ENCODE measurements at places on chromosomes 13 and 19.
A peak's percentile ranks its signal among the peaks of the same experiment; 100 is the strongest.

- DNase-seq = no peak
Observed at GRCh38 chr13:103356226-103356864, 290.1 kb upstream of the SLC10A2 start.

GRCh38 chr13:97245011-97245410 lies 22.9 kb downstream of the MBNL2 start:
- DNase-seq = no peak

- DNase-seq = no peak
Observed at GRCh38 chr13:106296723-106297122, 238.7 kb downstream of the EFNB2 start.

DNA sequence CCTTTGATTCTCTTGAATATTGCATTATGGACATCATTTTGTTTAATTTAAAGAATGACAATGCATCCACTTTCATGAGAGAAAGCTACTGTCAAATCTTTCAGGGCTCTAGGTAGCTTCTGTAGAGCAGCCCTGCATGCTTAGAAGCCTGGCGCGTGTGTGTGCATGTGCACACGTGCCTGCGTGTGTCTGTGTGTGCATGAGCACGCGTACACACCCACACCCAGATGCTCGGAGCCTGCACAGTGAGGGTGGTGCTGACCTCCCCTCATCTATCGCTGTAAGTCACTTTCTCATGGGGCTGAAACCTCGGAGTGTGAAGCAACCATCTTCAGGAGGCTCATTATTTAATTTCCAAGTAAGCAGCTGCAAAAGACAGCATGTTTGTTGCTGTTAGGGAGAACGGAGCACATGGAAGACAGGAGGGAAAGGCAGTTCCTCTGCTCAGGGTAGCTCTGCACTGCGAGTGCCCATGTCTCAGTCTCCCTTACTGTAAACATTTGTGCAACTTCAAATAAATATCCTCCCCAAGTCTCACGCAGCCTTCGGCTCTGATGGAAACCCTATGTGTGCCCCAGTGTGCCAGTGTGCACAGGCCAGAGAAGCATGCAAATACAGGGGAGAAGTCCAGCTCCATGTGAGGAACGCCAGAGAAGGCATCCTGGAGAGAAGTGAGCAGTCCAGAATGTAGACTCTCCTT lies 22.8 kb downstream of the TSHZ3 start:
- DNase-seq = no peak

DNA sequence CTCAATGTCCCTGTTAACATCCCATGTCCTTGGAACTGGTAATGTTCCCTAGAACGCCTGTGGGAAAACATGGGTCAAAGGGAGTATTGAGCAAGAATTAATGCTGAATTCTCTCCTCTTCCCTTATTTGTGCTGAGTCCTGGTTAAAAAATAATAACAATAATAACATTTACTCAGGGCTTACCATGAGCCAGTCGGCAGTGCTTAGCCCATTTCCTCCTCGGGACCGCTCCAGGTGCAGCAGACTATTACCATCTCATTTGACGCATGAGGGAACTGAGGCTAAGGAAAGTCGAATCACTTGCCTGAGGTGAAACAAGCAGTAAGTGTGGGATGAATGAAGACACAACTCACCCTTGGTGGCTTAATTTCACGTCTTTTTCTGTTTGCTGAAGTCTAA lies 33.6 kb upstream of the SLC15A1 start:
- DNase-seq = no peak

DNA sequence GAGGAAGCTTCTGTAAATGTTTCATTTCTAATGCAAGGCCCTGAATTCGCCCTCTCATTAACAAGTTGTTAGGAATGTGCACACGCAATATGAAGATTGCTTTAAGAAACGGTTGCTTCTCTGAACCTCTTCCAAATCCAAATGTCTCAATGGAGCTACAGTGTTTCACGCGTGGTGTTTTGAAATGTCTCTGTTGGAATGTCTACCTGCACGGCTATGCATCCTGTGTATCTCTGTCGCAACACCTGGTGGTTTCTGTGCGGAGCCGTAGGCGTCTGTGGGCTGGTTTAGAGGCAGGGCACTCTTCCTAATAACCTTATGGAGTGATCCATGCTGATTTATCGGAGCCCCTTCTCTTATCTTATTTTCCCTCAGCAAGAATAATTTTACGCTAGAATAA lies 1584.2 kb upstream of the SLC10A2 start:
- no peak for DNase-seq

DNA sequence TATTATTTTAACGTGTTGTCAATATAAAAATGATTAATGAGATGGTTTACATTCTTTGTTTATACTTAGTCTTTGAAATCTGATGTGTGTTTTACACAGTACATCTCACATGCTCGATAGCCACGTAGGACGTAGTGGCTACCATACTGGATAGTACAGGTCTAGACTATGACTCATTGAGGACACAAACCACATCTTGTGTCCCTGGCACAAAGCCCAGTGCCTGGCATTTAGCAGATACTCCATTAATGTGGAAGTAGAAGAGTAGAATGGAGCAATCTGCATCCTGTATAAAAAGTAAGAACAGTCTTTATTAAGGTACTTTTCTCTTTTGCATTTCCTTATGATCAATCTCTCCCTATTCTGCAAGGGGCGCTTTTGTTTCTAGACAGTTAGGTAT lies 49.0 kb upstream of the FRY start:
- DNase-seq = no peak

GRCh38 chr13:71237332-71237731 lies 629.7 kb downstream of the DACH1 start:
- DNase-seq = no peak

DNA sequence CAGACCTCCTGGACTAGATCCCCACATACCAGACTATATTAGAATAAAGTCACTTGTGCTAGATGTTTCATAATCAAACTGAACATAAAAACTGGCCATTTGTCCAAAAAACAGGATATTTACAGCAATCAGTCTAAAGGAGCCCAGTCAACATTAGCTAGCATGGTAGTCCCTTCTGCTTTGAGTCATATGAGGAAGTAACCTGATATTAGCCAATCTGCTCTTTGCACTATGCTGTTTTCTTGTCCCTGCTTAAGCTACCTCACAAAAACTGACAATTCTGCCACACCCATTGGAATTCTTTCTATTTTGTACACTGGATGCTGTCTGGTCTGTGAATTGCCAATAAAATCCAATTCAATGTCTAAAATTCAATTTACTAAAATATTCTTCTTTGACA lies 1824.2 kb downstream of the OLFM4 start:
- no peak for DNase-seq

DNA sequence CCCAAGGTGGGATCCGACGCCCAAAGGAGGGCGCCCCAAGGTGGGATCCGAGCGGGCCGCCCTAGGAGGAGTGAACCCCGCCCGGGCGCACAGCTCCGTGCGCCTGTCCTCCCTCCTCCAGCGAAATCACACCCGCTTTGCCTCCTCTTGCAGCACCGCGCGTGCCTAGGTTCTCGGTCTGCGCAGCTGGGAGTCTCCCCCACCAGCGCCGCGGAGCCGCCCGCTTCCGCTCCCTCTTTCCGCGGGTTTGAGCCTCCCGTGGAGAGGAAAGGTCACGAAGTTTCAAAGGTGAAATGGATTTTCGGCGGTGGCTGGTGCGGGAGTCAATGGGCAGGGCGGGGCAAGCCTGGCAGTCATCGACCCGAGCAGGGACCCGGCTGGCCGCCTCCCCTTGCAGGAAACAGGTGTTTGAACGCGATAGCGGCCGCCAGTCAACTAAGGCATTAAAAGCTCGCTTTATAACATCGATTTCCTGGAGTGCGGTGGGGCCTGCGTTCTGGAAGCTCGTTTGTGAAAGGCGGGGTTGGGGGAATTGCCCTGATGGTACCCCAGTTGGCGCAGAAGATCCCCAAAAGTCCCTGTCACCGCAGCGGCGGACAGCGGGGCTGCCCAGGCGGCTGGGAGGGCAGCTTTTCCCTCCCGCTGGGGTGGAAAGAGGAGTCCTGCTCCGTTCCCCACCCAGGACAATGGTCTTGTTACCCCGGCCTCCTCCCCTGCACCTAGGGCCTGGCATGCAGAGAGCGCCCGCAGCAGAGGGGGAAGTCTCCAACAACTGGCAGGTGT lies 9.0 kb upstream of the SOX1 start:
- DNase-seq = no peak

DNA sequence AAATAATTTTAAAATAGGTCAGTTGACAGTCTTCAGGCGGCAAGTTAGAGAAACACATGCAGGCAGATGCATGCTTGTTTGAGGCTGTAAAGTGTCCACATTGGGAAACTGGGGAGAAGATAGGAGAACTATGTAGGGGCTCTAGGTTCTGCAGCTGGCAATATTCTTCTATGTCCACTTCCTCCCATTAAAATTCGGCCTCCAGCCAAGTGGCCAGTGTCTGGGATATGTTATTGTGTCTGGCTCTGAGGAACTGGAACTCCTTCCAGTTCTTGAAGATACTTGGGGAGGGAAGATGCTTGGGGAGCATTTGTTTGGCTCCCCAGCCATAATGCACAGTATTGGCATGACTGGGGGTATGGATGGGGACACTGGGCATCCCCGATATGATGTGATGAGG lies 20.9 kb upstream of the KLF2 start:
- no peak for DNase-seq

DNA sequence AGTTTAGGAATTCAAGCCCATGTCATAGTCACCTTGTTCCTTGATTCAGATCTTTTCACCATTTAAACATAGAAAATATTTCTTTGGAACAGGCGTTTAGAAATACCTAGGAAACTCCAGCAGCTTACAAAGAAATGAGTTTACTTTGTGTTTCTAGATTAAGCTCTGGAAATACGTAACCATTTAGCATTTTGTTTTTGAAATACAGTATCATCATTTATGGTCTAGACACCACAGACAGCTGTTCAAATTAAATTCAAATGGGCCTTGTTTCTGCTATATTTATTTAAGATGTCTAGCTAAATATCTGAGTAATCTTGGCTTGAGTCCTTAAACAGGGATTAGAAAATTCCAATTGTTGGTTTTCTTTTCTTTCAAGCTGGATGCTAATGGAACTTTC lies 228.5 kb downstream of the NDFIP2 start:
- no peak for DNase-seq

DNA sequence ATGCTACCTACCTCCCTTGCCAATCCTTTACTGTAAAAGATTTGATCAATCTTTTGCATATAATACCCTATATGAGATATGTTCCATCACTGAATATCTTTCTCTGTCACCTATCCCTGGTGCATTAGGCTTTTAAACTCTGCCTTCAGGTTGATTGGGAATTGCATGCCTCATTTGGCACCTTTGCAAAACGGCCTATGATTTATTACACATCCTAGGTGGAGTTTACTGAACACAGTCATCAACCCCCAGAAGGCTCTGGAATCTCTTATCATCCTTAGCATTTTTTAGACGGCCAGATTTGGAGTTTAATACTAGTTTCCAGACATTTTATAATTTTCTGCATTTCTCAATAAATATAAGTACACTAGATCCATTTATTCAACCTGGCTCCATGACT lies 448.4 kb upstream of the SLC10A2 start:
- no peak for DNase-seq

DNA sequence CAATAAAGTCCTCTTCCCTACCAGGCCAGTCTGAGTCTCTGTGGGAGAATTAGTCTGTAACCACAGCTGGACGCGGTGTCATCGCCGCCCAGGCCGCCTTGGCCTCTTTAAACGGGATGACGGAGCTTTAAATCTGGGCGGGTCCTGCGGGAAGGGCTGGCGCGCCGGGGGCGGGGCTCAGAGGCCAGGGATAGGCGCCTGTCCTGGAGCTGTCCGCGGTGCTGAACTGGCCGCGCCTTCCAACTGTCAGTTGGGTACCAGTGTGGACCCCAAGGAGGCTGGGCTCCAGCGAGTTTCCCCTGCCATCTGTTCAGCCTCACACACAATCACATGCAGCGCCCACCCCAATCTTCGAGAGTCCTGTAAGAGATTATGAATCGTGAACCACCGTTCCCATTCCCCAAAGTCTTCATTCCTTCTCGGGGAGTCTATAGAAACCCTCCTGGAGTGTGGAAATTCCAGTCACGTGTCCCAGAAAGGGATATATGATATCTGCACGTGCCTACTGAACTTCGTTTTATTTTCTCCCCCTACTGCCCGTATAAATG lies 11.5 kb downstream of the APLP1 start:
- DNase-seq = peak; percentile 69

- peak; percentile 21 for DNase-seq
Observed at GRCh38 chr19:4730740-4731171, 7.1 kb upstream of the DPP9 start.

- DNase-seq = no peak
Observed at GRCh38 chr19:15439078-15439799, 10.5 kb downstream of the WIZ start.

- no peak for DNase-seq
Observed at GRCh38 chr13:105702441-105702840, 833.0 kb downstream of the EFNB2 start.

DNA sequence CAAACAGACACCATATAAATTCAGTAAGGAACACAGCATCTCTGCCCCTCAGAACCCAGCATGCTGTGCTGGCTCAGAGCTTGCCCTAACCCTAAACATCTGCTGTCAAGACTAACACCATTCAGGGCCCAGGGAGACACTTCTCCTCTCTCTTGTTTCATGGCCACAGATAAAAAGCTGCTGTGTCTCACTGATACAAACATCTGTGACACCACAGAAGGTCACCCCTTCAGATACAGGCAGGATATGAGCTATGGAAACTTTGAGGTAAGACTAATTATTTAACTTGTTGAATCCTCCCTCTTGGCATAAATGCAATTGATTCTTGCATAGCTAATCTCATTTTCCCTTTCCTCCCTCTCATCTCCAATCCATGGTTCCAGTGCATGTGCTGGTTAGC lies 61.6 kb upstream of the GPR12 start:
- DNase-seq = no peak

GRCh38 chr19:44816301-44816700 lies 7.4 kb downstream of the BCAM start:
- no peak for DNase-seq

- DNase-seq = no peak
Observed at GRCh38 chr19:1857648-1858326, 5.6 kb downstream of the KLF16 start.

- DNase-seq = no peak
Observed at GRCh38 chr13:31204592-31204991, 4.8 kb downstream of the B3GLCT start.

DNA sequence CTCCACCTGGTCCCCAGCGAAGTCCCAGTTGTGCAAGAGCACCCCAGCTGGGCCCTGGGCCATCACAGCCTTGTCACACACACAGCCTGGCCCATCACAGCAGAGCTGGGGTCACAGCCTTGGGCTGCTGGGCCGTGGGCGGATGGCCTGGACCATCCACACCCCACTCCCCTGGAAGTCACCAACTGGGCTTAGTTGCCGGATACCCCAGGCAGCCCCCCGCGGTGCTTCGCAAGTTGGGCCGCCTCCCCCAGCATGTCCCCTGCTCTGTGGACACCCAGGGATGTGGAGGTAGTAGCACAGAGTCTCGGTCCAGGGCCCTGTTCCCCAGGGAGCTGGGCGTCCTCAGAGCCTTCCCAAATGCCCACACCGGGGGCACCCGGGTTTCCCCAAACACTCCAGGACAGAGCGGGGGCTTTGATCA lies 4.5 kb upstream of the ZNF554 start:
- DNase-seq = no peak

GRCh38 chr19:16660763-16661479 lies at the start of gene TMEM38A:
Gene TMEM38A (plus strand): TSS chr19:16661139. CDS start chr19:16661218, 79 bp downstream.
- peak; percentile 6 for DNase-seq
